ENCODE measurements at places on chromosomes 1 and 21.

- peak; percentile 16 for DNase-seq
Observed at GRCh38 chr1:183205196-183205781, 19.2 kb downstream of the LAMC2 start.

DNA sequence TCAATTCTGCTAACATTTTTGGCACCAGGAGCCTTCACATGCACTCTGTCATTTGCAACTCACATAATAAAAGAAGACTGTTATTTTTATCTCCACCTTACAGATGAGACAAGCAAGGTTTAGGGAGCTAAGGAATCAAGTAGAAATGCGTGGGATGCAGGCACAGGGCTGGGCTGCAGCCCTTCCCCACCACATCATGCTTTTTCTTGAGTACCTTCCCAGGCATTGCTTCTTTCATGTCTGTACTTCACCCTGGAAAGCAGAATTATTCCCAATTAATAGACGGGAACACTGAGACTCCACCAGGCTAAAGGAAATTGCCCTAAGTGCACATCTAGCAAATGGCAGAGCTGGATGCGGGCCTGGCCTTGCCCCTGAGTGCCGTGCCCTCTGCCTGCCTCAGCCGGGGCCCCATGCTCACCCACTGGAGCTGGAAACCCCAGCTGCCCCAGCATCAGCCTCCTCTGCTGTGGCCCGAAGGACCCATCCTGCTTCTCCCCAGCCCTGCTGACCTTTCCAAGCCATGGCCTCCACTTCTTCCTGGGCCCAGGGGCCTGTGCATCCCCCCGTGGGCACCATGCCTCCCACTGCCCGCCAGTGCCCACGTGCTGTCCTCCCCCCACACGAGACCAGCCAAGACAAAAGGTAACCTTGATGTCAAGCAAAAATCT, 257.5 kb downstream of the TOMM20 start:
- DNase-seq: no peak

DNA sequence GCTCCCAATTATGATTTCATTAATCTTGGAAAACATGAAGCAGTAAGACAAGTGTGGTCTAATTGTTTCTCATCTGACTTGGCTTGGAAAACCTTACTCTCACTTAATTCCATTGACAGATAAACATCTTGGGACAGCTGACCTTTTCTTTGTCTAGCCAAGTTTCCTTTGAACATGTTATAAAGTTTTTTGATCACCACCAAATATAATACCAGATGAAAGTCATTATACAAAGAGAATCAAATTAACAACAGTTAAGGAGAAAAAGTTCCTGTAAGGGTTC, 50.2 kb downstream of the ALG14 start:
- no peak for DNase-seq

GRCh38 chr1:196209983-196210382, 398.3 kb downstream of the KCNT2 start:
- DNase-seq: no peak

- no peak for DNase-seq
Observed at GRCh38 chr1:234911787-234912186, 216.8 kb downstream of the TOMM20 start.

- peak; percentile 5 for DNase-seq
Observed at GRCh38 chr1:8554956-8555534, 237.1 kb downstream of the SLC45A1 start.

- DNase-seq: no peak
Observed at GRCh38 chr1:119862276-119862675, 34.0 kb downstream of the ADAM30 start.

DNA sequence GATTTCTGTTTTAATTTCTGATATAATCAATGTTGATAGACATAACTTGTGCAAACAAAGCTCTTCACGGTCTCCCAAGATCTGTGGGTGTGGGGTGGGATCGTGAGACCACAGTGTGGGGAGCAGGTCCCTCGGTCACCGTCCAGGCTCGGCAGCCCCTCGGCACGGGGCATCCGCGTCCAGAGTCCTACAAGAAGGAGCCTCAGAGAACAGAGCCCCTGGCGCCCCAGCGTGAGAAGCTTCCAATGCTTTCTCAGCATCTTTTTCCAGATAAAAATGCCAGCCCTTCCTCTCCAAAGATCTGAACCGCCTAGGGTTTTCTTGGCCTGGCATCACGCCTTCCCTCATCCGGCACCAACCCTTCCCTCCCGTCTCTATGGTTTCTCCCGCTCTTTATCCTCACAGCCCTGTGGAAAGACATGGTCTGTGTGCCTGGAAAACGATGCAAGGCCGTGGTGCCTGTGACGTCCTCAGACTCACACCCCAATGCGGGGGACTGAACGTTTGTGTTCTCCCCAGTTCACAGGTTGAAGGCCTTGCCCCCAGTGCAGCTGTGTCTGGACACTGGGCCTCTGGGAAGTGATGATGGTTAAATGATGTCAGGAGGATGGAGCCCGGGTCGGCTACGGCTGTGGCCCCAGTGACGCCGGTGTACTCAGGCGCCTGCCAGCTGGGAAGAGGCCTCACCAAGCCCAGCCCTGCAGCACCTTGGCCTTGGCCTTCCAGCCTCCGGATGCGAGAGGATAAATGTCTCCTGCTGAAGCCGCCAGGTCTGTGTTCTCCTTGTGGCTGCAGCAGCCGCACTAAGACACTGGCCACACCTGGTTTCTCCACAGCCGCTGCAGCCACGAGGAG, 45.9 kb upstream of the COL6A2 start:
- no peak for DNase-seq

GRCh38 chr1:87296206-87296605, 32.5 kb upstream of the LMO4 start:
- no peak for DNase-seq

DNA sequence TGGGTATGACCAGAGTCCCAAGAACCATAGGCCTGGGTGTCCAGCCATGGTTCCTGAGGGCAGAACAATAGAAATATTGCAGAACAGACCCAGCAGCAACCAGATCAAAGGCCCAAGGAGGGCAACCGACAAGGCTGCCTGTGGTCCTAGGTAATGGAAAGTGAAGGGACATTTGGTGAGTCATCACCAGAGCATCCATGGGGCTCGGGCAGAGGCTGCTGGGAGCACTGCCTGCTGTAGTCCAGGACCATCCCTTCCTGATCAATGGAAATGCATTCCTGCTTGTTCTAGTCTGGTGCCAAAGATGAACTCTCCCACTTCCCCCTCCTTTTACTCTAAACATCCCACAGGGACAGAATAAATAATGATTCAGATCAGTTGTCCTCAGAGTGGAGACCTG, 172.8 kb upstream of the CACNA1E start:
- no peak for DNase-seq

- no peak for DNase-seq
Observed at GRCh38 chr1:89615676-89616598, 17.0 kb upstream of the LRRC8C start.

DNA sequence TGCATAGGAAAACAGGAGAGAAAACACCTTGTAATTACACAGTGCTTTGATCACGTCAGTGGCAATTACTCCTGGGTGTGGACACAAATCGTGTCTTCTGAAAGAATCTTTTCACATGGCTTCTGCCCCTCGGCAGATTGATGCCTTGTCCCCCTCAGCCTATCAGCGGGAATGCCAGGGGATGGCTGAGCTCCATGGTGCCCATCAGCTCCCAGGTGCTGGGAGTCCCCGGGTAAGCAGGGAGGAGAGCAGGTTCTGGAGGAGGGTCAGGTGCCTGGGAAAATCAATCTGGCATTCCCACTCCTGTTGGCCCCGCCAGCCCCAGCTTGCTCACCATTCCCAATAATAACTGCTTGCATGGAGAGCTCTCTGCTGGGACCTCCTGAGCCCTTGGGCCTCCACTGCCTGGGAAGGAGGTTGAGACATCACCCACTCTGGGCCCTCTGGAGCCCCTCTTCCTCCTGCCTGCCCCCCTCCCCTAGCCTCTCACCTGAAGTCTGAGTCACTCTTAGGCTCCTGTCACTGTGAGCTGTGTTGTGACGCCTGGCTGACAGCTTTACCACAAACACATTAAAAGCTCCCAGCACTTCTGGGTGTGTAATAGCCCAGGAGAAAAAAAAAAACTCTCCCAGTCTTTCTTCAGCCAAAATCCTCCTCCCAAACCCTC, 4.9 kb downstream of the CAMK2N1 start:
- DNase-seq: no peak

DNA sequence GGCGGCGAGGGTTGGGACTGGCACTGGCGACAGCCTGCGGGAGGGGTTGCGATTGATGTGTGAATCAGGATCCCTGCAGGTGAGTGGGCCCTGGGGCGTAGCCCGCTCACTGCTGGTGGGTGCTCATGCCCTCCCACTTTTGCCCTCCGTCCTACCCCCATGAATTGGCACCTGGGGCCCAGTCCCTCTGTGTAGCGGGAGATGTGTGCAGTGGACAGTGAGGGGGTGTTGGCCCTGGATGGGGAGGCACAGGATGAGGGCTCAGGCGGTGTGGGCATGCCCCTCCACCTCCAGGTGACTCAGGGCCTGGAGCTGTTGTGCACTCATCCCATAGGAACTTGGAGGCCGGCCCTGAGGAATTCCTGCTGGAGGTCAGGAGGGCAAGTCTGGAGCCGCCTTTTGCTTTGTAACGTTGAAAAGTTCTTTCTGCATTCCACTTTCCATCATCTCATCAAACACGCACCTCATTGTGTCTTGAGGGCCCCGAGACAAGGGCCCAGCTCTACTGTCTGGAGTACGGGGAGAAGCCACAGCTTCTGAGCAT, 3.0 kb downstream of the PEAR1 start:
- peak; percentile 94 for DNase-seq

GRCh38 chr1:5509664-5510452, 482.4 kb downstream of the NPHP4 start:
- peak; percentile 81 for DNase-seq

DNA sequence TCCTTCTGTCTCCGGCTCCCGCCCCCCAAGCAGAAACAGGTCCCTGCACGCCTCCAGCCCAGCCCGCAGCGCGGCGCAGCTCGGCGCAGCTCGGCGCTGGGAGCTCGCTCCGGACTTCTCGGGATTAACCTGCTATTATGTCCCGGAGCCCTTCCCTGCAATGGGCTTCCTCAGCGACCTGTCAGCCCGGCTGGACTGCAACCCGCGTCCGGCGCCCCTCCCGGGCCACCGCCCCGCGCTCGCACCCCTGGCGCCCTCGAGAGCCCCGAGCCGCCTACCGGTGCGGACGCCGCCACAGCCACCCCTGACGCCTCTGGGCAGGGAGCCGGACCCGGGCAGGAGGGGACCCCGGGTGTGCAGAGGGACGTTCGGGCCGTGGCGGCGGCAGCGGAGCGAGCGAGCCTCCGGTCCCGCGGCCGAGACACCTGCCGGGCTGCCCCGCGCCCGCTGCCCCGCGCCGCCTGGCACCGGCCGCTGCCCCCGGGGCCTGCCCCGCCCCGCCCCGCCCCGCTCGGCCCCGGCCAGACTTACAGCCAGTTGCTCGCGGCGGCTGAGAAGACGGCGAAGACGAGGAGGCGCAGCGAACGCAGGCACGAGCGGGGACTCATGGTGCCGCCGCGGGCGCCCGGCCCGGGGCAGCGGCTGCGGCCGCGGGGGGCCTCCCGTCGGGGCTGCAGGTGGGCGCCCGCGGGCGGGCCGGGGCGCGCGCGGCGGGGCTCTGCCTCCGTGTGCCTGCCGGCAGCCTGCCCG, 407 bp downstream of the WNT4 start:
- DNase-seq: peak; percentile 69

DNA sequence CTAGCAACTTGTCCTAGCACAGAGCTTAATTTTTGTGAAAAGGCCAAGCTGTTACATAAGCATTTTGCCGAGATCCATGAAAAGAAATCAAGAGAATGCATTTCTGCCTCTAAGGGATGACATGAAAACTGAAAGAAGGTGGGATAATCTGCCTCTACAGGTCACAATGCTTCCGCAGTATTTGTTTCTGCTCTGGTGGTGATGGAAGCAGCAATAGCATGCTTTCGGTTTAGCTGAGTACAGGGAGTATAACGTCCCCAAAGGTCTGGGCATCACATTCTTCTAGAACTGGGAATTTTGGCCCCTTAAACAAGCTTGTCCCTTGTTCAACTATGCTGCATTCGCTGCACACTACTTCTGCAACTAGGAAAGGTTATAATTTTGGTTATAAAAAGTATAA, 14.4 kb upstream of the MAGI3 start:
- DNase-seq: no peak

GRCh38 chr1:97680894-97681293, 239.9 kb downstream of the DPYD start:
- DNase-seq: no peak

- no peak for DNase-seq
Observed at GRCh38 chr1:79694241-79694640, 687.7 kb upstream of the ADGRL4 start.

- DNase-seq: no peak
Observed at GRCh38 chr1:23699280-23700179, 7.9 kb downstream of the RPL11 start.

GRCh38 chr1:196951711-196952394, 8.3 kb downstream of the CFHR2 start:
- peak; percentile 5 for DNase-seq

- no peak for DNase-seq
Observed at GRCh38 chr1:188958461-188959115, 1519.1 kb downstream of the BRINP3 start.

DNA sequence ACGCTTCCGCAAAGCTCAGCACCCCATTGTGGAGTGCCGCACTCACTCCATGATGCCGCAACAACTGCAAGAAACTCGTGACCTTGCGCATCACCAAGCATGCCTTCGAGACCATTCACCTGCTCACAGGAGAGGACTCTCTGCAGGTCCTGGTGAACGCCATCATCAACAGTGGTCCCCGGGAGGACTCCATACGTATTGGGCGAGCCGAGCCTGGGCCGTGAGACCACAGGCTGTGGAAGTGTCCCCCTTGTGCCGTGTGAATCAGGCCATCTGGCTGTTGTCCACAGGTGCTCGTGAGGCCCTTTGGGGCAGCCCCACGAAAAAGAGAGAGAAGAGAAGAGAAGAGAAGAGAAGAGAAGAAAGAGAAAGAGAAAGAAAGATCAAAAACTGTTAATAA, 23.2 kb downstream of the SPATA45 start:
- no peak for DNase-seq

- no peak for DNase-seq
Observed at GRCh38 chr1:2384941-2385481, 6.3 kb downstream of the MORN1 start.

DNA sequence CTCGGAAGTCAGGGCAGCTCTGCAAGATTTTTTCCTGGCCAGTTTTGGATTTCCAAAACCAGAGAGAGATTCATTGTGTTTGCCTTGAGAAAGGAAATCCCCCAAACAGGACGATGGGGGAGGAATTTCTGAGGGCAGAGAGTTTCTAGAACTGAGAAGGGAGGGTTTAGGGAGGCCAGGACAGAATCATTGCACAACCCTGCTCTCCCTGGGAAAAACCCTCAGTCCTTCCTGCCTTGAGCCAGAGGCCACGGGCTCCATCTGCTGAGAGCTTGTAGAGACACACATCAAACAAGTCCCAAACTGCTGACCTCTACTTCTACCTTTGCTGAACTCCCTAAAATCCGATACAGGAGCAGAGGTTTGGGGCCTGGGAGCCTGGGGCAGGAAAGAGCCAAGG, 99.7 kb downstream of the NMNAT2 start:
- DNase-seq: peak; percentile 82

- no peak for DNase-seq
Observed at GRCh38 chr21:35953597-35953996, 106.7 kb downstream of the SETD4 start.

DNA sequence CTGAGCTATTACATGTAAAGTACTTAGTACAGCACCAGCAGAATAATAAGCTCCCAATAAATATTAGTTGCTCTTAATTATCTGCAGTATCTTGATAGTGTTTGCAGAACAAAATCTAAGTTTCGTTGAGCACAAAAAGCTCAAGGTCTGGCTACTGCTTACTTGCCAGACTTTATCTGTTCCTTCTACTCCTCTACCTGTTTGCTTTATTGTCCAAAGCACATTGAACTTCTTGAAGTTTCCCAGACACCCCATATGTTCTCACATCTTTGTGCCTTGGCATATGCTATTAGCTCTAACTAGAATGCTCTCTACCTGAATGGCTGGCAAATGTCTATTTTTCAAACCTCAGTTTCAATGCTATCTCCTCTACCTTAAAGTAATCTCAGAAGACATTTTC, 54.9 kb downstream of the LRRC40 start:
- DNase-seq: no peak
